Left colon (tissue), 2 donors: ENCODE measurements at places on chromosomes 2 and 18.
A peak's percentile ranks its signal among the peaks of the same experiment; 100 is the strongest.

- DNase-seq: peak; percentile 63
Measured at GRCh38 chr2:68714866-68715265, 19.7 kb upstream of the ARHGAP25 start.

DNA sequence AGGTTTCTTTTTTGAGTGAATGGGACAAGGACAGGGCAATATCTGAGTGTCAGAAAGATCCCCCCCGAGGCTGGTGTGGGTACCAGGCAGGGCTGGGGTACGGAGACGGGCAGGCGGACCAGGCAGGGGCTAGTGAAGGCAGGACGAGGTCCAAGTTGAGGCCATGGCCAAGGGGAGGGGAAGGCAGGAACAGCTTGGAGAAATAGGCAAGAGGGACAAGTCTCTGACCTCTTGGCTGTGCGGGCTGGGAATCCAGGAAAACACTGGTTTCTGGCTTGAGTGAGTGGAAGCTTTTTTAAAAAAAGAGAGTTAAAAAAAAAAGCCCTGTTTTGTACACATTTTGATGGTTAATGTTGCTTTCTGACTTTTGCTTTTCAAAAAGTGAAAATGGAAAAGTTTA lies 30.3 kb downstream of the ASAP2 start:
- peak; percentile 26 for DNase-seq

DNA sequence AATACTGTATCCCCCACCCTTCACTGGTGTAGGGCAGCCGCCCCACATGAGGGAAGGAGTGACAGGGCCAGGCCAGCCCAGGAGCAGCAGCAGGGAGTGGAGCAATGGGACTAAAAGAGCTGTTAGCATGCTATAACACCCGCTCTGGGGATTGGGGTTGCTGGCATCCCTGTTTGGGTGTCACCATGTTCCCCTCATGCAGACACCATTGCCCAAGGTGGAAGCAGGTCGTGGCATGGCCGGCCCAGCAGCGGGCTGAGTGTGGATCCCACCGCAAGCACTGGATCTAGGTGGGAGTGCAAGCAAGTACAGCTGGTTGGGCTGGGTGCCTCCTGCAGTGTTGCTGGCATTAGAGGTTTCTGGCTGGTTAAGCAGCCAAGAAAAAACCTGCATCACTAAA lies 3.3 kb upstream of the SULT6B1 start:
- DNase-seq: no peak

- no peak for DNase-seq
Measured at GRCh38 chr18:75304678-75305557, 94.3 kb downstream of the TSHZ1 start.

GRCh38 chr2:203685789-203686420 lies 20.5 kb upstream of the CD28 start:
- no peak for DNase-seq

- no peak for DNase-seq
Measured at GRCh38 chr2:11749646-11750349, 3.4 kb downstream of the LPIN1 start.
